ENCODE measurements at places on chromosomes 6 and 20. TPM values are rescaled to one million over a fixed set of nuclear protein-coding genes. Genes with fewer than 3 reads are reported as not detected.

The TUBB1 gene
- 4.5 TPM for polyA plus RNA-seq

The TGM2 gene
- 101 TPM for polyA plus RNA-seq

The AIF1 gene
- 19.8 TPM for polyA plus RNA-seq

The BTN1A1 gene
- 0.15 TPM for polyA plus RNA-seq

The EFCAB8 gene
- 0.11 TPM for polyA plus RNA-seq

The MUC22 gene
- not detected for polyA plus RNA-seq

The RPS18 gene
- 3,694 TPM for polyA plus RNA-seq

The C20orf96 gene
- polyA plus RNA-seq = 42.4 TPM

- no peak for DNase-seq
- H3K4me3 ChIP-seq = no peak overlapping the region
- no peaks in the 10 kb centered on the region for H3K4me1 ChIP-seq
- no peaks in the 10 kb centered on the region for H3K27me3 ChIP-seq
Observed at GRCh38 chr6:166419286-166419685, 36.5 kb upstream of the MPC1 start.

DNA sequence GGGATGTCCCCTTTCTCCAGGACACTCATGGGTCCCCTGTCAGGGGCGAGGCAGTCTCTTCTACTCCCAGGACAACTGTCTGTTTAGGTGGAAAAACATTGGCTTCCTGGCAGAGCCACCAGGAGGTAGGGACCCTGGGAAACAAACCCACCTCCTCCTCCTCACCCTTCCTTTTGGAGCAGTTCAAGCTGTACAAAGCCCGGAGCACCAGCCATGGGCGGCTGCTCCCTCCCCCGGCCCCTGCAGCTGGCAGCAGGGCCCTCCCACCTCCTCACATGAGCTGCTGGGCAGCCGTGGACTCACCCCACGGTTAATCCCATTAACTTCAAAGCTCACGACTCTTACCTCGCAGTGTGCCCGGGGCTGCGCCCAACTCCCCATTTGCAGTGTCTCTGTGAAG, 48.6 kb downstream of the CDH4 start:
- no peak for DNase-seq
- no peak overlapping the region for H3K4me3 ChIP-seq
- no peak overlapping the region for H3K27ac ChIP-seq
- H3K36me3 ChIP-seq = no peaks in the 10 kb centered on the region
- no peaks in the 10 kb centered on the region for H3K4me1 ChIP-seq
- peaks cover 7% of the 10 kb centered on the region for H3K27me3 ChIP-seq

- H3K27ac ChIP-seq = no peak overlapping the region
- H3K4me3 ChIP-seq = no peak overlapping the region
- H3K4me1 ChIP-seq = peaks cover 45% of the 10 kb centered on the region
- H3K27me3 ChIP-seq = no peaks in the 10 kb centered on the region
- H3K36me3 ChIP-seq = no peaks in the 10 kb centered on the region
Observed at GRCh38 chr6:15892369-15892768, 229.5 kb upstream of the DTNBP1 start.

- no peak for DNase-seq
- no peaks in the 10 kb centered on the region for H3K27me3 ChIP-seq
- no peaks in the 10 kb centered on the region for H3K36me3 ChIP-seq
- no peak overlapping the region for H3K27ac ChIP-seq
Observed at GRCh38 chr6:155349129-155349528, 34.8 kb upstream of the TFB1M start.

DNA sequence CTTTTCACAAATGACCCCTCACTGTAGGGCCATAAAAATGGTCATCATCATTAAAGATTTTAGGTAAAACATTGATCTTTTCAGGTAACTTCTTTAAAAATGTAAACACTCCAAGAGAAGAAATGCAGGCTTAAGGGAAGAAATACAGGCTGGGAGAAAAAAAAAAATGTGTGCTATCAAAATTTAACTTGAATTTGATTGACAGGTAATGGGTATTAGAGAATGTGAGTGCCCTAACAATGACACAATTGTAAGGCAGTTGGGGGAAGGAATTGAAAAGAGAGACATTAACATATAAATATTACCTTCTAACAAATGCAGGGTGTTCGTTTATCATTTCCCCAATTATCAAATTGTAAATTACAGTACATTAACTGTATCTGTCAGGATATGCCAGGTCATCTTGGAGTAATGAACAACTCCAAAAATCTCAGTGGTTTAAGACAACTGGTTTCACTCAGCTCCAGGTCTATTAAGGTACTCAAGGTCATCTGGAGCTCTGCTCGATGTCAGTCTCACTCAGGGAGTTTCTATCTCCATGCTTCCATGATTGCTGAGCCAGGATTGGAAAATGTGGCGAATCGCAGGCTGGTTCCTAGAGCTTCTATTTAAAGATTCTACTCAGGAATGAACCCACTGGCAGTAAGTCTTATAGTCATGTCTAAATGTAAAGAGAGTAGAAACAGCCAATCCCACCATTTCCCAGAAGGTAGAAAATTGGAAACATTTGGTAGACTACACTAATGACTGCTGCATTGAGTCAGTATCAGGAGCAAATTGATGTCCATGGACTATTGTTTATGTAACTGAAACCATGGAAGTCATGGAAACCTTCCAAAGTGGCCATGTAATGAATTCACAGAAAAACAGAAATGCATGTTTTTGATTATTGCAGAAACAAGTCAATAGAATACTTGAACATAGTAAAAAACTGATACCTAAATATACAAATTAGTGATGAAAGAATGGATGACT, 55.6 kb downstream of the FRK start:
- H3K4me3 ChIP-seq = no peak overlapping the region
- no peak overlapping the region for H3K27ac ChIP-seq
- H3K36me3 ChIP-seq = no peaks in the 10 kb centered on the region
- DNase-seq = no peak

GRCh38 chr6:166785131-166785530, 158.1 kb upstream of the RPS6KA2 start:
- no peak overlapping the region for H3K27ac ChIP-seq
- no peak for DNase-seq
- H3K4me3 ChIP-seq = no peak overlapping the region
- no peaks in the 10 kb centered on the region for H3K4me1 ChIP-seq
- H3K27me3 ChIP-seq = no peaks in the 10 kb centered on the region

- no peak overlapping the region for H3K27ac ChIP-seq
- H3K36me3 ChIP-seq = no peaks in the 10 kb centered on the region
- no peak overlapping the region for H3K4me3 ChIP-seq
- no peak for DNase-seq
- H3K4me1 ChIP-seq = no peaks in the 10 kb centered on the region
Observed at GRCh38 chr20:16364320-16364687, 208.9 kb downstream of the KIF16B start.

- no peak overlapping the region for H3K4me3 ChIP-seq
- H3K27me3 ChIP-seq = peaks cover 28% of the 10 kb centered on the region
- H3K4me1 ChIP-seq = no peaks in the 10 kb centered on the region
- no peaks in the 10 kb centered on the region for H3K36me3 ChIP-seq
Observed at GRCh38 chr20:46838011-46838410, 56.6 kb upstream of the EYA2 start.

GRCh38 chr6:71238351-71238750, 50.3 kb upstream of the OGFRL1 start:
- DNase-seq = no peak
- H3K36me3 ChIP-seq = no peaks in the 10 kb centered on the region
- H3K4me1 ChIP-seq = no peaks in the 10 kb centered on the region
- no peak overlapping the region for H3K27ac ChIP-seq

DNA sequence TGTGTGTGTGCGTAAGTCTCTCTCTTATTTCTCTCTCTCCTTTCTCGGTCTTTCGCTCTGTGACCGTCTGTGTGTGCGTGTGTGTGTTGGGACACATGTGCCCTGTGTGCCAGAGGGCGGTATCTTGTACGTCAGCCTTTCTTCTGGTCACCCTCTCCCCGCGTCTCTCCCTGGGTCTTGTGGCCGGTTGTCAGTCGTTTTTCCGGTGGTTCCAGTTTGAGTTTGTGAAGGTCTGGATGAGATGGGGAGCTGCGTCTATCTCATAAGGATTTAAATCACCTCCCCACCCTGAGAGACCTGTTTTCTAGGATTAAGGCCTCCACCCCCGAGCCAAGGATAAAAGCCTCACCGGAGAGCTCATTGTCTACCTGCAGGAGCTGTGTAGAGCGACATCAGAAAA, 295.5 kb upstream of the ZNF337 start:
- H3K36me3 ChIP-seq = no peaks in the 10 kb centered on the region
- H3K4me1 ChIP-seq = no peaks in the 10 kb centered on the region
- no peak overlapping the region for H3K27ac ChIP-seq
- no peak for DNase-seq
- peaks cover 2% of the 10 kb centered on the region for H3K27me3 ChIP-seq
- H3K4me3 ChIP-seq = no peak overlapping the region

DNA sequence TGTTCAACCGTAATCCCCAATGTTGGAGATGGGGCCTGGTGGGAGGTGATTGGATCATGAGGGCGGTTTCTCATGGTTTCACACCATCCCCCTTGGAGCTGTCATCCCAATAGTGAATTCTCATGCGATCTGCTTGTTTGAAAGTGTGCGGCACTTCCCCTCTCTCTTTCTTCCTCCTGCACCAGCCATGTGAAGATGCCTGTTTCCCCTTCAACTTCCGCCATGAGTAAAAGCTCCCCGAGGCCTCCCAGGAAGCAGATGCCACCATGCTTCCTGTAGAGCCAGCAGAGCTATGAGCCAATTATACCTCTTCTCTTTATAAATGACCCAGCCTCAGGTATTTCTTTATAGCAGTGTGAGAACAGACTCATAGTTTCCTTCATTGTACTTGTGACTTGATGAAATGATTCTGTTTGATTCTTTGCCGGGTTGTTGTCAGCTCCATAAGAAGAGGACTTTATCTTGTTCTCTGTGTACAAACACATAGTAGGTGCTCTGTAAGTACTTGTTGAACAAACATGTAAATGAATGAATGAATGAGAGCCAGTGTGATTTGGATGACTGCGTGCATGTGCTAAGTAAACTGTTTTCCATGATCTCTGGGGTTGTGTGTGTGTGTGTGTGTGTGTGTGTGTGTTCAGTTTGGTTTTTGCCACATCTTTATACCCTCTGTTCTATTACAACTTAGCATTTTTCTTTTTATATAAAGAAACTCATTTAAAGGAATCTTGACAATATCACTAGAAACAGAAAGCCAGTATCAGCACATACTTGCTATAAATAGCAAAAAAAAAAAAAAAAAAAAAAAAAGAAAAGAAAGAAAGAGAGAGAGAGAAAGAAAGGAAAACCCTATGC, 22.5 kb upstream of the PTGIS start:
- no peak overlapping the region for H3K27ac ChIP-seq
- H3K36me3 ChIP-seq = no peaks in the 10 kb centered on the region
- no peak overlapping the region for H3K4me3 ChIP-seq
- no peak for DNase-seq
- H3K4me1 ChIP-seq = peaks cover 4% of the 10 kb centered on the region

GRCh38 chr6:42467651-42468050, 15.9 kb upstream of the TRERF1 start:
- H3K4me3 ChIP-seq = no peak overlapping the region
- no peak for DNase-seq
- no peaks in the 10 kb centered on the region for H3K4me1 ChIP-seq
- no peaks in the 10 kb centered on the region for H3K27me3 ChIP-seq

DNA sequence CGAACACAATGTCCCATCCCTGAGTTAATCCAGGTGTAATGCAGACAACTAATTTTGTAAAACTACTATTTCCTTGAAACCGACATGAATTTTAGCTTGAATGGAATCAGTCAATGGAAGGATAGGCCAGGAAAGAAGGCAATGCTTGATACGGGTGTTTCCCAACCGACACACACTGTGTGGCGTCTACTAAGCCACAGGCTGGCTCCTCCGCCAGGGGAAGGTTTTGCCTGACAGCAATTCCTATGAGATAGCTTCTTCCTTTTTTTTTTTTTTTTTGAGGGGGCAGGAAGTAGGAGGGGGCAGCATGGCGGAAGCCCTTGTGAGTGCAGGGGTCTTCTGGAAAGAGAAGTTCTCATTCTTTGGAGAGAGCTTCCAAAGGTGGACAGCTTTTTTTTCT, 12.0 kb upstream of the LAMA4 start:
- no peak overlapping the region for H3K27ac ChIP-seq
- no peak for DNase-seq
- H3K4me1 ChIP-seq = peaks cover 7% of the 10 kb centered on the region
- H3K27me3 ChIP-seq = no peaks in the 10 kb centered on the region
- no peak overlapping the region for H3K4me3 ChIP-seq
- no peaks in the 10 kb centered on the region for H3K36me3 ChIP-seq

DNA sequence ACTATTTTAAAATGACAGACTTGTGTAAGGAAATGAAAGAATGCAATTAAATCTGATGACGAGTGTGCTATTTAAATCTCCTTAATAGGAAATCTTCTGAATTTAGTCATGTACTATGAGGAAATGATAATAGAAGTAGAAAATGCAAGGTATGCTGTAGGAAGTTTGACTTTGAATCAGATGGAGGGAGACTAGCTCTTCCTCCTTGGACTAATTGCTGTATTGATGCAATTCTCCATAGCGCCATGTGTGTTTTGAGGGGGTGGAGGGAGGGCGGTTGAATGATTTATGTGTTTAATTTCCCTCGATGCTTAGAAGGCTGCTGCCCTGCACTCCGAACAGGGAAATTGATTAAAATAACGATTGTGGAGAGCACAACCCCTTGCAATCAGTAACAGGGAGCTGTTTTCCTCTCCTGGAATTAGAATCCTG, 214.4 kb upstream of the PRND start:
- no peak overlapping the region for H3K27ac ChIP-seq
- H3K4me1 ChIP-seq = no peaks in the 10 kb centered on the region
- no peaks in the 10 kb centered on the region for H3K36me3 ChIP-seq
- H3K4me3 ChIP-seq = no peak overlapping the region
- no peaks in the 10 kb centered on the region for H3K27me3 ChIP-seq
- DNase-seq = no peak

DNA sequence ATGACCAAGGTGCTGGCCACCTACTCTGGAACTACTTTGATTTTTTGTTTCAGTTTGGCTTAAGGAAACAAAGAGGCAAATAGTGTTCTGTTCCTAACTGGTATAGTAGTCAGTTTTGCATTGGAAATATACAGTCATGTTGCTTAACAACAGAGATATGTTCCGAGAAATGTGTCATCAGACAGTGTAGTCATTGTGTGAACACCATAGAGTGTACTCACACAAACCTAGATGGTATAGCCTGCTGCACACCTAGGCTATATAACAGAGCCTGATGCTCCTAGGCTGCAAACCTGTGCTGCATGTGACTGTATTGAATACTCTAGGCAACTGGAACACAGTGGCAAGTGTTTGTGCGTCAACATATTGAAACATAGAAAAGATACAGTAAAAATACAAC, 80.4 kb downstream of the ARID1B start:
- no peaks in the 10 kb centered on the region for H3K27me3 ChIP-seq
- H3K27ac ChIP-seq = no peak overlapping the region
- H3K4me3 ChIP-seq = no peak overlapping the region
- H3K36me3 ChIP-seq = no peaks in the 10 kb centered on the region
- DNase-seq = no peak

DNA sequence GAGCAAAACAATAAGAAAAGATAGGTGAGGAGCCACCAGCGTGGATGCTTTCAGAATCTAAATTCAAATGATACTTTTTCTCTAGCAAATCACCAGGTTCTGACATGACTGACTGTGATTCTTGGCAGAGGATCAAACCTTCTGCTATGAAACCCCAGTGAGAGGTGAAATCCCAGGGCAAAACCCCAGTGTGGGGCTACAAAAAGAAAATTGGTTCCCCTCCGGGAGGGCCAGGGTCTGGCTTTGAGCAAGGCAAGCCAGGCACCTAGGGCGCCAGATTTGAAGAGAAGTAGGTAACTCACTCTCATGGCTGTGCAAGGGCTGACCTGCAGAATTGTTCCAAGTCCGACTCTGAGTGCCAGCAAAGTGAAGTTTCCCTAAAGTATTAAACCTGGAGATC, 20.2 kb upstream of the RALGAPA2 start:
- H3K4me1 ChIP-seq = no peaks in the 10 kb centered on the region
- H3K36me3 ChIP-seq = no peaks in the 10 kb centered on the region
- H3K27ac ChIP-seq = peak overlapping the region; percentile 43
- H3K27me3 ChIP-seq = no peaks in the 10 kb centered on the region
- H3K4me3 ChIP-seq = no peak overlapping the region
